ENCODE measurements at places on chromosomes 2 and 18. TPM values are rescaled to one million over a fixed set of nuclear protein-coding genes. Genes with fewer than 3 reads are reported as not detected.

The GNAL gene
- total RNA-seq, result 30.4 TPM

The PLB1 gene
- total RNA-seq, result 2.2 TPM

The CPO gene
- total RNA-seq, result not detected

The PLGLB2 gene
- total RNA-seq, result 3.3 TPM

The LBX2 gene
- total RNA-seq, result 2.6 TPM

The SF3B1 gene
- 948 TPM for total RNA-seq

The CTLA4 gene
- not detected for total RNA-seq

The PSTPIP2 gene
- 4.3 TPM for total RNA-seq

- no peaks in the 10 kb centered on the region for H3K4me1 ChIP-seq
- H3K4me3 ChIP-seq, result no peak overlapping the region
- H3K27ac ChIP-seq, result no peak overlapping the region
- DNase-seq, result no peak
These were observed 25.4 kb downstream of the FAM98A start for GRCh38 chr2:33573657-33574056.

- H3K27ac ChIP-seq, result no peak overlapping the region
- H3K4me3 ChIP-seq, result no peak overlapping the region
- H3K27me3 ChIP-seq, result no peaks in the 10 kb centered on the region
- H3K36me3 ChIP-seq, result no peaks in the 10 kb centered on the region
- no peak for DNase-seq
- H3K4me1 ChIP-seq, result peaks cover 3% of the 10 kb centered on the region
These were observed 40.6 kb downstream of the GPD2 start for GRCh38 chr2:156476850-156477206.

GRCh38 chr2:189096769-189097447, 82.7 kb downstream of the COL5A2 start:
- no peaks in the 10 kb centered on the region for H3K36me3 ChIP-seq
- H3K27me3 ChIP-seq, result no peaks in the 10 kb centered on the region
- H3K4me1 ChIP-seq, result no peaks in the 10 kb centered on the region
- H3K4me3 ChIP-seq, result no peak overlapping the region

DNA sequence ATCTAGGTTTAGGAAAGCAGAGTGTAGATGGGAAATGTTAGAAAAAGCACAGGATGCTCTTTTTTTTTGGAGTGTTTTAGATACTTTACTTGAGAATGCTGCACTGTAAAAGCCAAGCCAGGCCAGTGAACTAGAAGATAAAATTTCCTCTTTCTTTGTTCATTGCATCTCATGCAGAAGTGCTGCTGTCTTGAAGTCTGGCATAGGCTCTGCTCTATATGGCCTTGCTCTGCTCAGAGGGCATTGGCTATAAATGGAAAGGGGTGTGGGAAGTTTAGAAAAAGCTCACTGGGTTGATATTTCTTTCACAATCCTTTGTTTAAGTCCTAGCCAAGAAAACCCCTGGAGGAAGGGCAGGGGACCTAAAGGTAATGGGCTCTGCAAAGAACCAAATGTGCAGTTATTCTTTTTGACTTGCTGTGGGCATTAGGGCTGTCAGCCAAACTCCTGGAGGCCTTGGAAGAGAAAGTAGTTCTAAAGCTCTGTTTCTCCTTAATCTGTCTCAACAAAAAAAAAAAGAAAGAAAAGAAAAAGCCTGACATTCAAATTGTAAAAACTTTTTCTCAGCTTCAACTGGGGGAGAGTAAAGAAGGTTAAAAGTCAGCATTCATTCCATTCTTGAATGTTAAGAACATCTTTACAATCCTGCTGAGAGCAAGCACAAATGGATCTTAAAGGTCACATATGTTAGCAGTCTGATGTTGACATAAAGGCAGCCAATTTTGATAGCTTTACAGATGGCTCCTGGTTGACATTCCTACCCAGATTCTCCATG, 338.3 kb downstream of the GULP1 start:
- H3K4me1 ChIP-seq, result peaks cover 27% of the 10 kb centered on the region
- no peaks in the 10 kb centered on the region for H3K27me3 ChIP-seq
- no peak overlapping the region for H3K4me3 ChIP-seq
- no peaks in the 10 kb centered on the region for H3K36me3 ChIP-seq
- DNase-seq, result peak; percentile 66

- no peak overlapping the region for H3K4me3 ChIP-seq
- no peaks in the 10 kb centered on the region for H3K27me3 ChIP-seq
- no peak for DNase-seq
- no peaks in the 10 kb centered on the region for H3K36me3 ChIP-seq
- no peaks in the 10 kb centered on the region for H3K4me1 ChIP-seq
These were observed 79.6 kb upstream of the GCFC2 start for GRCh38 chr2:75790121-75790813.

DNA sequence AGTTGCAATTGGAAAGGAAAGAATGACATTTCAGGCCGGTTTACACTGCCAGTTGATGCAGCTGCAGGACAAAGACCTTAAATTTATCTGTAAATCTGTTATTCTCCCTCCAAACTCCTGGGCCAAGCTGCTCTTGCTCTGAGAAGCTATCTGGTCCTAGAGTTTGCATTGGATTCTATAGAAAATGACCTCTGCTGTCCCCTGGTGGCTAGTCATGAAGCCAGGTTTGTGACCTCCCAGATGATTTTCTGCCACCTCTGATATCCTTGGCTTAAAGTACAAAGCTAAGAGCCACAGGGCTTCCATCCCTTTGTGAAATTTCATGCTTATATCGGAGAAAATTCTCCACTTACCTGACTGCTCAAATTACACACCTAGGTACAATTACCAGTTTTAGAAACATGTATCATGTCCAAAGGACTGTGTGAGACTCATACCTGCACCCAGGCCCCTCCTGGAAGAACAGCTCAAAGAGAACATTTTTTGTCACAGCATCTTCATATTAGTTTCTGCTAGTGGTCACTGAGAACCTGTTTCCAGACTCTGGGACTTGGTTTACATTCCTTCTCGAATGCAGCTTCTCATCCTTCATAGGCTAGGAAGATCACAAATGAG, 28.9 kb upstream of the IER3IP1 start:
- H3K36me3 ChIP-seq, result no peaks in the 10 kb centered on the region
- H3K4me3 ChIP-seq, result no peak overlapping the region
- no peak overlapping the region for H3K27ac ChIP-seq
- no peaks in the 10 kb centered on the region for H3K4me1 ChIP-seq

- peaks cover 16% of the 10 kb centered on the region for H3K4me1 ChIP-seq
- H3K36me3 ChIP-seq, result no peaks in the 10 kb centered on the region
- DNase-seq, result peak; percentile 73
- H3K27ac ChIP-seq, result no peak overlapping the region
These were observed 246.3 kb downstream of the TNS1 start for GRCh38 chr2:217756375-217757107.

DNA sequence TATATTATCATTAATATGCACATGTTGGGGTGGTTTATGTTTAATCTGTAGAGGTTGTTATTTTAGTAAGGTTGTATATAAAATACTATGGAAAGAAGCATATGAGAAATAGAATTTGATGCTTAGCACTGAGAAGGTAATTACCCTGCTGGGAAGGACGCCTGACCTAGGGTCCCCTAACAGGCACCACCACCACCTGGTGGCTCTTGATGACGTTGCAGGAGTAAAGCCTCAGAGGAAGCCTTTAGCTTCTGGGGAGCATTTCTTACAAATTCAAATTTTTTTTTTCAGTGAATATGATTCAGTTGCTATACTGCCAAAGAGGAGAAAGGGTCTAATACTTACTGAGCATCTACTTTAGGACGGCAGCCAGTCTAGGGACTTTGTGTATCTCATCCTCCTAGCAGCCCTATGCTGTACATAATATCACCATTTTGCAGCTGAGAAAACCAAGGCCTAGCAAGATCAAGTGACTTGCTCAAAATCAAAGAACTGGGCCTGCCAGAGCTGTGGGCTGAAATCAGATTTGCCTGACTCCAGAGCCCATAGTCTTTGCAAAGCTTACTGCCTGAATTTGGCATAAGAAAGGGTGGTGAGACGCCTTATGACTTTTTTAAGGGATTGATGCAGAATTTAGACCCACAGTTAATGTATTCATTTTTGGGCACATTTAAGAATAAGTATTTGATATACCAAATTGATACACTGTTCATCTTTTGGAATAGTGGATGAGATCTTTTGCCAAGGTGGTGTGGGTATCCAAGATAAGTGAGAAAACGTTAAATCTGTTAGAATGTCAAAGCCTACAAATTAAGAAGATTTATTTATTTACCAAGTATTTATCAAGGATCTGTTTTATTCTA, 78.8 kb upstream of the GAREM1 start:
- H3K4me1 ChIP-seq, result no peaks in the 10 kb centered on the region
- peak; percentile 60 for DNase-seq
- H3K4me3 ChIP-seq, result no peak overlapping the region
- no peaks in the 10 kb centered on the region for H3K36me3 ChIP-seq

- no peaks in the 10 kb centered on the region for H3K4me1 ChIP-seq
- H3K27ac ChIP-seq, result no peak overlapping the region
- no peak overlapping the region for H3K4me3 ChIP-seq
- H3K27me3 ChIP-seq, result no peaks in the 10 kb centered on the region
These were observed 130.1 kb upstream of the MAPRE2 start for GRCh38 chr18:34911081-34911480.

DNA sequence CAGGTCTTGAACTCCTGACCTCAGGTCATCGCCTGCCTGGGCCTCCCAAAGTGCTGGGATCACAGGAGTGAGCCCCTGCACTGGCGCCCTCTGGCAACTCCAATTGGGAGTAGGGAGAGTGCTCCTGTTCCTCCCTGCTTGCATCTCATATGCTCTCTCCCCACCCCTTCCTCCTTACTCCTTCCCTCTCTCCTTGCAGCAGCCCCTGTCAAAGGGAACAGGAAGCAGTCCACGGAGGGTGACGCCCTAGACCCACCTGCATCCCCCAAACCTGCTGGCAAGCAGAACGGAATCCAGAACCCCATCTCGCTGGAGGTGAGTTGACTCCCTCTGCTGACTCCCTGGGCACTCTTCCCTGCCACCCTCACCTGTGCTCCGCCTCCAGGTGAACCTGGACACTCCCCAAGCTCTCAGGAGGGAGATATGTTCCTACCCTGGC, 10.7 kb downstream of the ARID5A start:
- no peak overlapping the region for H3K4me3 ChIP-seq
- H3K4me1 ChIP-seq, result no peaks in the 10 kb centered on the region
- DNase-seq, result no peak
- no peak overlapping the region for H3K27ac ChIP-seq
- peaks cover 11% of the 10 kb centered on the region for H3K36me3 ChIP-seq

- no peaks in the 10 kb centered on the region for H3K27me3 ChIP-seq
- H3K27ac ChIP-seq, result no peak overlapping the region
- no peak overlapping the region for H3K4me3 ChIP-seq
These were observed 36.6 kb downstream of the POMC start for GRCh38 chr2:25131567-25132298.

Data from thyroid gland (tissue), 4 donors.